ENCODE measurements at places on chromosomes 7 and 10. TPM values are rescaled to one million over a fixed set of nuclear protein-coding genes. Genes with fewer than 3 reads are reported as not detected.

DNA sequence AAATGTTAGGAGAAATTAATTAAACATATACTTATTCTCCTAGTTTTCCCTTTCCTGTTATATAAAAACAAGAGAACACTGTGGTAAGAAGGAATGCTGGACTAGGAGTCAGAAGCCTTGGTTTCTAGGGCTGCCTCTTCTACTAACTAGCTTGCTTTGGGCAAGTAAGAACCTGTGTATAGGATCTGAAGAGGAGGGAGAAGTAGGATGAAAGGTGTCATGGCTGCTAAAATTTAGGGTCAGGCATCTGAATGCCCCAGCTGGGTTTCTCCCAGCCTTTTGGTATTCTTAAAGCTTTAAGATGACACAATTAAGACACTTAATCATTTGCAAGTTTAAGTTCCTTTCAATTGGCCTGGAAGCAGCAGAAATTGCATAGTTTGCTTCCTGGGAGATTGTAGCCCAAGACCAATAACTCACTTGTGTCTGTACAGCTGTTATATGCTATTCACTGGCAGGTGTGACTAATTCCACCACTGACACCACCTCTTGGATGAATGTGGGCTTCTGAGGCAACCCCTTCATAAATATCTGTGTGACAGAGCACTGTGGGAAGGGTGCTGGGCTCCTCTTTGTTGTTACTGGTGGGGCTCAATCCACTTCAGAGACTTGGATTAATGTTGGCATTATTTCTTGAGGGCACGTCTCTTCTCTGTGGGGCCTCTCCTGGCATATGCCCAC, 137.2 kb downstream of the LRMDA start:
- no peaks in the 10 kb centered on the region for H3K4me1 ChIP-seq
- no peak overlapping the region for H3K27ac ChIP-seq
- H3K4me3 ChIP-seq, result no peak overlapping the region
- no peaks in the 10 kb centered on the region for H3K27me3 ChIP-seq
- no peak for DNase-seq

- peak overlapping the region; percentile 98 for H3K27ac ChIP-seq
- no peaks in the 10 kb centered on the region for H3K27me3 ChIP-seq
- peaks cover 21% of the 10 kb centered on the region for H3K36me3 ChIP-seq
- DNase-seq, result peak; percentile 85
- peak overlapping the region; percentile 72 for H3K4me3 ChIP-seq
Observed at GRCh38 chr7:100545360-100546128, 6.5 kb downstream of the AGFG2 start.

- no peak for DNase-seq
- H3K4me3 ChIP-seq, result no peak overlapping the region
- no peak overlapping the region for H3K27ac ChIP-seq
- no peaks in the 10 kb centered on the region for H3K36me3 ChIP-seq
Observed at GRCh38 chr10:78199005-78199725, 165.5 kb downstream of the RPS24 start.

DNA sequence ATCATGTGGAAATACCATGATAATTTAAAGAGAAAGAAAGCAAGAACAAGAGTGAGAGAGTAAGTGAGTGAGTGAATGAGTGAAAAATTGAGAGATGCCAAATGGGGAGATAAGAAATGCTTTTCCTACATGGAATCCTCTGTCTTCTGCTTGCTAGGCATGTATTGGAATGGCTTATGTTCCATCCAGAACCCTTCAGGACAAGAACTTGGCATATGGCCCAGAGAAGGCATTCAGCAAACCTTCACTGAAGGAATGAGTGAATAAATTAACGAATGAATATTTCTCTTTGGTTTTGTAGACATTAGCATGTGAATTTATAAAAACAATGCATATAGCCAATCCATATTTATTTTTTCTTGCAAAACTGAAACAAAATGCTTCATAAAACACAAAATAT, 162.2 kb downstream of the LRRTM3 start:
- no peaks in the 10 kb centered on the region for H3K36me3 ChIP-seq
- no peaks in the 10 kb centered on the region for H3K27me3 ChIP-seq
- no peak overlapping the region for H3K4me3 ChIP-seq
- DNase-seq, result no peak

GRCh38 chr10:29026065-29026797, 262.6 kb upstream of the LYZL1 start:
- H3K4me1 ChIP-seq, result no peaks in the 10 kb centered on the region
- DNase-seq, result no peak
- no peaks in the 10 kb centered on the region for H3K27me3 ChIP-seq
- H3K36me3 ChIP-seq, result no peaks in the 10 kb centered on the region
- no peak overlapping the region for H3K27ac ChIP-seq

DNA sequence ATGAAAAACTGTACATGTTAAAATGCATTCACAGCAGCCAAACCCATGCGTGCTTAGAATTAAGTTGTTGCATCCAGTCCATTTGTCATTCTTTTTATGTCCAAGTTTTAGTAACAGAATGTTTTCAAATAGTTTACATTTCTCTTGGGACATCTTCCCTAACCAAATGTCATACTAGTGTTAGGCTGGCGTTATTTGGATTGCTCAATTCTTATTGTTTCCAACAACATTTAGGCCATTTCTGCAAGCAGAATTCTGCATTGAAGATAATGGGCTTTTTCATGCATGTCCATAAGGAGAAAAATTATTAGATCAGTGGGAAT, 203.0 kb downstream of the HIBADH start:
- DNase-seq, result no peak
- H3K27ac ChIP-seq, result no peak overlapping the region
- H3K4me1 ChIP-seq, result no peaks in the 10 kb centered on the region
- no peaks in the 10 kb centered on the region for H3K36me3 ChIP-seq
- H3K27me3 ChIP-seq, result peaks cover 2% of the 10 kb centered on the region

DNA sequence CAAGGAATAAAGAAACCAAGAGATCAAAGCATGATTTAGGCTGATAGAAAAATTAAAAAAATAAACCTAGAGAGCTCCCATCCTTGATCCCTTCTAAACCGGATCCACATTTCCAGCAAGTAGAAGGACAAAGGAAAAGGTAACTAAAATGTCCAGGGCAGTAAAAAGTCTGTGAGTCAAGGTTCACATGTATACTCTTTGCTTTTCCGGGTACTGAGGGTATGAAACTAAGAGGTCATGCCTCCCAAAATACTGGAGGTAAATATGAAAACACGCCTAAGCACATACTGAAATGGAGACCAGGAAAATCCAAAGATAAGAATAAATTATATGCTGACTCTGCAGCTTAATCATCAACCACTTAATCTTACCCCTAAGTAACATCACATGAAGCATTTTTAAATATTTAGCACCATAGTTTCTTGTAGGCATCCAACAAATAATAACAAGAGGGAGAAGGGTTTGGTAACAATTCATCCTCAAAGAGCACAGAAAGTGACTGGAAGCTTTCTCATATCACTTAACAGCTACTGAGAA, 35.4 kb downstream of the JAZF1 start:
- peaks cover 1% of the 10 kb centered on the region for H3K27me3 ChIP-seq
- H3K4me3 ChIP-seq, result no peak overlapping the region
- H3K27ac ChIP-seq, result no peak overlapping the region
- H3K36me3 ChIP-seq, result peaks cover 5% of the 10 kb centered on the region

DNA sequence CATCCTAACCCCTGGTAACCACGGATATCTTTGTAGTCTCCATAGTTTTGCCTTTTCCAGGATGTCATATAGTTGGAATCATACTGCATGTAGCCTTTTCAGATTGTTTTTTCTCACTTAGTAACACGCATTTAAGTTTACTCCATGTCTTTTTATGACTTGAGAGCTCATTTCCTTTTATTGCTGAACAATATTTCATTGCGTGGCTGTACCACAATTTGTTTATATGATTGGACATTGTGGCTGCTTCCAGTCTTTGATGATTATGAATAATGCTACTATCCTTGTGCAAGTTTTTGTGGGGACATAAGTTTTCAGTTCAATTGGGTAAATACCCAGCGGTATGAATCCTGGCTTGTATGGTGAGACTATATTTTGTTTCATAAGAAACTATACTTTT, 60.8 kb downstream of the AOAH start:
- peaks cover 16% of the 10 kb centered on the region for H3K4me1 ChIP-seq
- no peaks in the 10 kb centered on the region for H3K36me3 ChIP-seq
- no peak overlapping the region for H3K4me3 ChIP-seq
- DNase-seq, result no peak

GRCh38 chr10:10796774-10797415, 220.8 kb upstream of the CELF2 start:
- H3K4me1 ChIP-seq, result no peaks in the 10 kb centered on the region
- no peak overlapping the region for H3K27ac ChIP-seq
- no peaks in the 10 kb centered on the region for H3K36me3 ChIP-seq
- no peak overlapping the region for H3K4me3 ChIP-seq
- DNase-seq, result no peak

- no peaks in the 10 kb centered on the region for H3K27me3 ChIP-seq
- H3K27ac ChIP-seq, result no peak overlapping the region
- peaks cover 23% of the 10 kb centered on the region for H3K36me3 ChIP-seq
- H3K4me1 ChIP-seq, result peaks cover 26% of the 10 kb centered on the region
- DNase-seq, result peak; percentile 37
- no peak overlapping the region for H3K4me3 ChIP-seq
Observed at GRCh38 chr7:7653593-7654187, 13.1 kb downstream of the UMAD1 start.

DNA sequence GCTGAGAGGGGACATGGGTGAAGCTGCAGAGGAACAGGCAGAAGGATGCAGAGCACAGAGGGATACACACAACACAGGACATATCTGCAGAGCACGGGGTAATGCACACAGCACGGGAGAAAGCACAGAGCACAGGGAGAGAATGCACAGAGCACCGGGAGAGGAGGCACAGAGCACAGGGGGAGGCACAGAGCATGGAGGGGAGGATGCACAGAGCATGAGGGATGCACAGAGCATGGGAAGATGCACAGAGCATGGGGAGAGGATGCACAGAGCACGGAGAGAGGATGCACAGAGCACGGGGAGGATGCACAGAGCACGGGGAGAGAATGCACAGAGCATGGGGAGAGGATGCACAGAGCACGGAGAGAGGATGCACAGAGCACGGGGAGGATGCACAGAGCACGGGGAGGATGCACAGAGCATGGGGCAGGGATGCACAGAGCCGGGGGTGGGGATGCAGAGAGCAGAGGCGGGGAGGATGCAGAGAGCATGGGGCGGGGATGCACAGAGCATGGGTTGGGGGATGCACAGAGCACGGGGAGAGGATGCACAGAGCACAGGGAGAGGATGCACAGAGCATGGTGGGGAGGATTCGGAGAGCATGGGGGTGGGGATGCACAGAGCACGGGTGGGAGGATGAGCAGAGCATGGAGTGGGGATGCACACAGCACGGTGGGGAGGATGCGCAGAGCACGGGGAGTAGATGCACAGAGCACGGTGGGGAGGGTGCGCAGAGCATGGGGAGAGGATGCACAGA, 230.0 kb downstream of the ADAM12 start:
- no peaks in the 10 kb centered on the region for H3K4me1 ChIP-seq
- H3K27ac ChIP-seq, result no peak overlapping the region
- no peak for DNase-seq
- H3K27me3 ChIP-seq, result no peaks in the 10 kb centered on the region
- no peaks in the 10 kb centered on the region for H3K36me3 ChIP-seq

Gene ADCY1
- 0.58 TPM for total RNA-seq

Gene OR6B1
- total RNA-seq, result not detected

Gene PTPRE
- total RNA-seq, result 34.0 TPM

Gene SAP25
- 11.4 TPM for total RNA-seq

Gene VSTM4
- total RNA-seq, result 0.24 TPM

Data from activated CD4-positive, alpha-beta memory T cell treated with anti-CD3 and anti-CD28 coated beads for 36 hours (primary cell).